ENCODE measurements at places on chromosomes 2 and 18.
A peak's percentile ranks its signal among the peaks of the same experiment; 100 is the strongest.

DNA sequence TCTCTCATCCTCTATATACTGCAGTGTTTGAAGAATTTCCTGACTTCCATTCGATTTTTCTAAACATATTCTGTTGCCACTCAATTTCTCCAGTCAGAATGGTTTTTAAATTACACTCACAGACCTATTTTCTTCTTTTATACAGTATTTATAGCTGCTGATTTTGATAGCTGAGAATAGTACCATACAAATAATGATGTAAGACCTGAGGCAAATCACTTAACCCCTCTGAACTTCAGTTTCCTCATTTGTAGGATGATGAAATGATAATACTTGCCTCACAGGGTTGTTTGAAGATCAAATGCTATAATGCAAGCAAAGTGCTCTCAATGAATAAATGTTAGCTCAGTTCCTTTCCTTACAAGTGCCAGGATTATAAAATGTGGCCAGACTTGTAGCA is 241.8 kb downstream of the CPS1 start:
- no peak for DNase-seq

GRCh38 chr2:189536830-189537229 is 43.8 kb downstream of the SLC40A1 start:
- no peak for DNase-seq

- DNase-seq = no peak
These were observed 556.9 kb upstream of the SETBP1 start for GRCh38 chr18:44123743-44124142.

- no peak for DNase-seq
These were observed 73.2 kb downstream of the CYBRD1 start for GRCh38 chr2:171595456-171595855.

DNA sequence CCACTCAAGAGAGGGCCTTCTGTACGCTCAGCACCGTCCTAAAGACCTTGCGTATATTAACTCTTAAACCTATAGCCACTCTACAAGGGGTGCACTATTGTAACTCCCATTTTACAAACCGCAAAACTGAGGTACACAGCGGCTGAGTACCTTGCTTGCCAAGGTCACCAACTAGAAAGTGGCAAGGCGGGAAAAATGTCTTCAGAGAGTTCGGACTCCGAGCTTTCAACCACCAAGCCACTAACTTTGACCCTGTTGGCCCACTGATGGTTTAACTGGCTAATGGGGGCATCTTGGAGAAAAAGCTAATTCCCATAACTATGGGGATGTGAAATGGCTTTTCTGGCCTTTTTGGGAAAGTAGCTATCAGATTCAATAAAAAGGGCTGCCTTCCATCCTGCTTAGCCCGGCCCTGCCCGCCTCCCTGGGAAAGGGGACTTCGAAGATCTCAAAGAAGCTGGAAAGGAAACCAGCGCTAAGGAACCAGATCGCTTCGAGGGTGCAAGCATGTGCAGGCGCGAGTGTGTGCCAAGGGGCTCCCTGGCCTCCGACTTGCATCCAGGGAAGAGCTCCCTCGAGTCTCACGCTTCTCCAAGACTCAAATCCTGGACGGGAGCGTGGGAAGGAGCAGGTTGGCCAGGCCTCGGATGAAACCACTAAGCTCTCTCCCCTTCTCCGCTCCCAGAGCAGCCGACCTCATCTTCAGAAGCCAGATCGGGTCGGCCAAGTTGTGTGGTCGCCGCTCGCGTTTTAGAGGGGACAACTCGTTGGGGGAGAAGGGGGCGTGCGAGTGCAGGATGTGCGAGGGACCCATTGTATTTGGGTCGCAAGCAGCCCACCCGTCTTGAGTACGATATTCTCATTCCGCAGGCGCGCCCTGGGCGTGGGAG is 2.2 kb upstream of the SP5 start:
- DNase-seq = peak; percentile 31

- DNase-seq = no peak
These were observed 115.9 kb upstream of the EPAS1 start for GRCh38 chr2:46181306-46181705.

- no peak for DNase-seq
These were observed 2.7 kb upstream of the TMBIM1 start for GRCh38 chr2:218295029-218295428.

GRCh38 chr18:12658426-12659138 is 675 bp upstream of the SPIRE1 start:
- DNase-seq = no peak

- DNase-seq = no peak
These were observed 19.2 kb downstream of the MYCN start for GRCh38 chr2:15959331-15960153.

GRCh38 chr2:119760237-119760955 is 674 bp downstream of the PTPN4 start:
- no peak for DNase-seq

GRCh38 chr2:24768601-24769000 is 24.6 kb downstream of the PTRHD1 start:
- no peak for DNase-seq

DNA sequence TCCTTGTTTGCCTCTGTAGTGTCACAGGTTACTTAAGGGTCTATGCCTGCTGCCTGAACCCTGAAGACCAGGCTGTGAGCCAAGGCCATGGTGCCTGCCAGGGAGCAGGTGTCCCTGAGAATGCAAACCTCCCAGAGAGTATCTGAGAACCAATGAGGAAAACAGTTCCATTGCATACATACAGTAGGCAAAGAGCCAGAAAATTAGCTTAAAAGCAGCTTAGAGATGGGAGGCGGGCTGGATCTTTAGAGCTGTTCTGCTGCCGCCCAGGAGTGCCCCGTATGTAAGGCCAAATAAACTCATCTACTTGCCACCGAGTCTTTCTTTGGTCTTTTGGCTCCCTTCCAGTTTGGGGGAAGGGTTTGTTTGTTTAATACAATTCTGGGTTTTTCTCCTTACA is 327.9 kb downstream of the CLIP4 start:
- no peak for DNase-seq

GRCh38 chr18:59096098-59096789 is 43.4 kb upstream of the SEC11C start:
- no peak for DNase-seq

GRCh38 chr2:223643309-223643708 is 41.1 kb upstream of the SCG2 start:
- DNase-seq = no peak

DNA sequence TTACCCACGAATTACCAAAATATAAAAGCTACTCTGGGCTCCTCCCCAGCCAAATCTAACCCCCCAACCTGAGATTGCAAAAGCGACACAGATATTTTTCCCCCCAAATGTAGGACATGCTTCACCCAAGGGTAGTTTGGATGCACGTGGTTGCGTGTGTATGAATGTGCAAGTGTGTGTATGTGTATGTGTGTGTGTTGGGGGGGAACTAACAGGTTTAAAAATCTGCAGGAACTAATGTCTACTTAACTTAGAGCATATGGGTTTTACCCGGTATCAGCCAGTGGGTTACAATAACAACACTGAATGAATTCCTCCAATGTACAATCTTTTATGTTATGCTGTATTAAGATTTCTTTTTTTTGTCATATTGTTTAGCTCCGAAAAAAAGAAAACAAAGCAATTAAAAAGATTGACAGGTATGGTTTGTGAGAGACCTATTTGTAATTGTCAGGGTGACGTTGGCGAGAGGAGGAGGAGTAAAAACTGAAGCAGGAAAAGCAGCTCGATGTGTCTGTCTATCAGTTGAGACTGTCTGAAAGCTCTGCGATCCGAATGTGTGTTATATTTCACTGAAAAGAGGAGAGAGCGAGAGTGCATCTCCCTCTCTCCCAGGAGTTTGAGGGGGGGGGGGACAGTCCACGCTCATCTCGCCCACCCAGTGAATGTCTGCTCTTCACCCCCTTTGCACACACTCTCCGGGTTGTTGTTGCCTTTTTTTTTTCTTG is at the start of gene TSHZ1:
Gene TSHZ1, plus strand, starts transcription at position 524 of the 728 bp plus-strand sequence. CDS start 1,080 bp downstream, outside the sequence.
- peak; percentile 90 for DNase-seq

GRCh38 chr2:8520791-8521344 is 161.0 kb upstream of the ID2 start:
- DNase-seq = no peak

GRCh38 chr2:43465234-43465633 is 130.6 kb downstream of the THADA start:
- no peak for DNase-seq

- DNase-seq = no peak
These were observed 48.6 kb upstream of the DNAH7 start for GRCh38 chr2:196117214-196117705.

DNA sequence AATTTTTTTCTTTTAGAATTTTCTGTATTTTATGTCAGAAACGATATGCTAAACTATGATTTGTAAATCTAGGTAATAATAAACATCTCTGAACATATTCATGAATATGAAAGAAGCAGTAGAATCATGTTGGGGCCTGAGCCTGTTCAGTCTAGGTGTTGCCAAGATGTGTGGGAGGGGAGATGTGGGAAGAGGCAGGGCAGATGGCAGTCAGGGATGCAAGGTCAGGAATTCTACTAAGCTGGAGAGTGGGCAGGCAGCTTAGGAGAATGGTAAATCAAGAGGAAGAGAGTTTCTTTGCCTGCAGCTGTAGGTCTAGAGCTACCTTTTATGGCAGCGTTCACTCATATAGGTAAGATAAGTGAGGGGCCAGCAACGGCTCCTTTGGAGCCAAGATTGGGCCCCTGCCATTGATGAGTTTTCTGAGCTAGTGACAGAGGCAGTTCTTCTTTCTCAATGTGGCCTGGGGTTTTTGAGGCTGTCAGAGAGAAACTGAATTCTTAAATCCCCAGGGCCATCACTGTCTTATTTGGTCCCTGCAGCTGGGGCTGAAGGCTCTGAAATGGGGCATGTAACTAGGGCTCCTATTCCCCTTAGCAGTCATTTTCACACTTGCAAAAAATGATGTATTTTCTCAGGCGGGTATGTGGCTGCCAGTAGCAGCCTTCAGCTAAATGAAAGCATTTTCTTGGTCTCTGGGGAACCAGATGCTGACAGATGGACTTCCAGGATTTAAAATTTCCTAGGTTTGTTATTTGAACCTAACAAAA is 232.8 kb downstream of the PIK3C3 start:
- peak; percentile 6 for DNase-seq

DNA sequence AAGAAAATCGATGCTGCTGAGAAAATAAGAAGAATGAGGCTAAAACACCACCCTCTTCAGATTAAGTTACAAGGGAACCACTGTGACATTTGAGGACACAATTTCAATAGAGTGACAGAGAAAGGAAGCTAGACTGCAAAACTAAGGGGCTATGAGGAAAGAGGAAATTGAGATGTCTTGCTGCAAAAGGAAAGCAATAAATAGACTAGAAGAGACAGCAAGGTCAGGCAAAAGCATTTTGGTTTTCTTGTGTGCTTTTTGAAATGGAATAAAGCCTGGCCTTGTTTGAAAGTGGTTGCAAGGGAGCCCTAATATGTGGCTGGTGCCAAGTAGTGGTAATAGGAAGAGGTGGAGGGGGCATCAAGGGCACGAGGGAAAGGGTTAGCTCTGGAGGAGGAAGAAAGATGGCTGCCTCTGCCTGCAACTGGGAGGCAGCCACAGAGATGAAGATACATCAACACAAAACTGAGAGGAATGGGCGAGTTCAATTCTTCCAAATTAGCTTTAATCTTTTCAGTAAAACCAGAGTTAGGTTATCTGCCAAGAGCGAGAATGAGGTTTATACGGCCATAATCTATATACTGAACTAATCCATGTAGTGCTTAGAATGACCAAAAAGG is 1.2 kb upstream of the MRO start:
- no peak for DNase-seq

DNA sequence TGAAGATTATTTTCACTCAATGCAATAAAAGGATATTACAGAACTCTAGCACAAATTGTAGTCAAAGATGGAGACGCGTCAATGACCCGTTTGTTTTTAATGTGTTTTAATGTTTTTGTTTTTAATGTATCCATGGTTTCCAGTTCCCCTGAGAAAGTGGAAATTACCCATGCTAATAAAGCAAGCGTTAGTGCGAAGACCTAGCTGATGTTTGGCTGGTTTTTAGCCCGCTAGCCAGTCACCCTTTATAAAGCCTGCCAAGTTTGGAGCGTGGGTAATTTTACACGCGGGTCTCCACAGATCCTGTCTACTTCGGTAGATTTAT is 430 bp upstream of the CHMP1B start:
- DNase-seq = peak; percentile 38

GRCh38 chr2:9403924-9404323 is 19.4 kb downstream of the ITGB1BP1 start:
- DNase-seq = no peak

- no peak for DNase-seq
These were observed 63.5 kb downstream of the PLA2R1 start for GRCh38 chr2:159998961-159999360.

DNA sequence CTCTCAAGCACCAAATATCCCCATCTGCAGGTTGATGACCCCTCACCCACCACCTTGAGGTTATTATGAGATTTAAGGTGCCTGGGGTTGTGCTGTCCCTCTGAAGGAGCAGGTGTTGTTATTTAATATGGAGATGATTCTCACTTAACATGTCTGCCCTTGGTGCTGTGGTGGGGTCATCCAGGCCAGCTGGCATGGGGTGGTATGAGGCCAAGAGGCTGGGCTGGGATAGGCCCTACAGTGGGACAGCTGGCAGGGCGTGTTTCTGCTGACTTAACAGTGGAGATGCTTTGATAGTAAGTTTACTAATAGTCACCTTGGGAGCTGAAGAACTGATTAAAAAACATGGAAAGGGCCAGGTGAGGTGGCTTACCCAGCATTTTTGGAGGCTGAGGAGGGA is 22.4 kb downstream of the SERPINB12 start:
- DNase-seq = no peak

- no peak for DNase-seq
These were observed 62.2 kb downstream of the COL6A3 start for GRCh38 chr2:237351796-237352195.

- DNase-seq = no peak
These were observed 141.8 kb downstream of the GALNT13 start for GRCh38 chr2:154013514-154013913.

GRCh38 chr18:22015156-22015555 is 154.2 kb upstream of the GATA6 start:
- no peak for DNase-seq

DNA sequence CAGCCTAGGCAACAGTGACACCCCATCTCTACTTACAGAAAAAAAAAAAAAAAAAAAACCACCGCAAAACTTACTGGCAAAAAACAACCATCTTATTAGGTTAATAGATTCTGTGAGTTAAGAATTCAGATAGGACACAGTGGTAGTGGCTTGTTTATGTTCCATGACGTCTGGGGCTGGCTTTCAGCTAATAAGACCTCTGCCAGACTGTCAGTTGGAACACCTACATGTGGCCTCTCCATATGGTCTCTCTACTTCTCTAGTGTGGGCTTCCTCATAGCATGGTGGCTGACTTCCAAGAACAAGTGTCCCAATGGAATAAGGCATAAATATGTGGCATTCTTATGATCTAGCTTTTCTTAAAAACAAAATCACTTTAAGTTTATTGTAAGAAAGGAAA is 94.0 kb upstream of the OTX1 start:
- no peak for DNase-seq
